Epithelial cell of proximal tubule (primary cell): ENCODE measurements at places on chromosomes 1 and 21.

DNA sequence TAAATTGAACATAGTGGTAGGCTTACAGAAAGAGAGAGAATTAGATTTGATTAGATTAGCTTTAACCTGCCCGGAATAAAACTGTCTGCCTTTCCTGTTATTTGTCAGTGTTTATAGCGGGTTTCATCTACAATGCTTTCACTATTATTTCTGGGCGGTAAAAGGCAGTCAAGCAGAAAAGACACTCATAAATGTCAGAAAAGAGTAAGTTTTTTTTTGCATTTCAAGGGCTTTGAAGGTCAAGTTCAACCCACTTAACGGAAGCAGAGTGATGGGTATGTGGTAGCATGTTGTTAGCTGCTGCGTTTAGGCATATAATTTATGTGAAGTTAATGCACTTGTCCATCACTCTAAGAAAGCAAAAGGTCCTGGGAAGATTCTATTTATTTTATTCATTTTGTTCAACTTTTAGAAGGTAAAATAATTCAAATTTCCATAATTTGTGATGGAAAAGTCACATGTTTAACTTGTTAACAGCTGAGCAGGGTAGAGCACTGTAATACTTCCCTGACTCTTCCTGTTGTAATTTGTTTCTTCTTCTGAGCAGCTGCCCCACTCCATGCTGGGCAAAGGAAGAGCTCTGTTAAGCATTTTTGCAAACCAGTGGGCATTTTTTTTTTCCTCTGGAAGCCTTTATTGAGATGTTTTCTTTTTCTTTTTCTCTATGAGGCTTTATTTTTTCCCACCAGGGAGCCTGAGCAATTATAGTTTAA, 220.1 kb downstream of the ST6GALNAC3 start:
- no peak for DNase-seq

DNA sequence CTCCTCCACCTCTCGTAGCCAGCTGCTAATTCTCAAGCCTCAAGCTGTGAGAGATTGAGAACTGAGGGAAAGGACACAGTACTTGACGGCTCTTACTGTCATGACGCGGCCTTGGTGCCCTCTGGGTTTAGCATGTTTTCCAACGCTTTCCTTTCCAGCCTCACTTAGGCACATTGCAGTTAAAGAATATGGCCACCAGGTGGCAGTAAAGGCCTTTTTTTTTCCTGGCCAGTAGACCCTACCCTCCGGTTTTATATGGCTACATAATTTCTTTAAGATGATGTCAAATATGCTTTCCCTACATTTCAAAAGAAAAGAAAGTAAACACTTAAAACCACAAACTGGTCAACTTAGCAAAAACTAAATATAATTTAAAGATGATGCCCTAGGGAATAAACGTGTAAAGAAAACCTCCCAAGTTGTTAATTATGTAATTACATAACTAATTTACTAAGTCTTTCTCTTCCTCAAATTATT, 56.8 kb upstream of the PRDX6 start:
- DNase-seq: no peak

- no peak for DNase-seq
These were observed 16.6 kb downstream of the PSEN2 start for GRCh38 chr1:226887006-226887405.

- no peak for DNase-seq
These were observed 52.6 kb downstream of the ADARB1 start for GRCh38 chr21:45126983-45127382.

DNA sequence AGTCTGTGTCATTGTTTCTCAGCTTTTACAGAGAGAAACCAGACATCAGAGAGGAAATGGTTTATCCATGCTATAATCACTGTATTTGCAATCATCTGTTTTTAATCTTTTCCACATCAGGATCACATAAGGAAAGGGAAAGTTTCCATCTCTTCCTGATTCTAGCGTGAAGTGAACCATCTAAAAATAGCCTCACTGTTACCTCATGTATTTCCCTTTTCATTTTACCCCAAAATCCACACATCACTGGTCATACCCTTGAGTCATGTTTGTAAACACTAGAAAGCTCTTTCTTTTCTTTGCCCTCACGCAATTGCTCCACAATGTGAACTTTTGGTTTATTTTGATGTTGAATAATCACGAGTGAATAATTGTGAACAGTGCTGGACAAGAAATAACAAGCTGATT, 146.0 kb downstream of the PLA2G4A start:
- no peak for DNase-seq

GRCh38 chr1:31723828-31724359, 20.1 kb upstream of the COL16A1 start:
- DNase-seq: no peak

- no peak for DNase-seq
These were observed 42.1 kb upstream of the S1PR1 start for GRCh38 chr1:101194746-101195145.

DNA sequence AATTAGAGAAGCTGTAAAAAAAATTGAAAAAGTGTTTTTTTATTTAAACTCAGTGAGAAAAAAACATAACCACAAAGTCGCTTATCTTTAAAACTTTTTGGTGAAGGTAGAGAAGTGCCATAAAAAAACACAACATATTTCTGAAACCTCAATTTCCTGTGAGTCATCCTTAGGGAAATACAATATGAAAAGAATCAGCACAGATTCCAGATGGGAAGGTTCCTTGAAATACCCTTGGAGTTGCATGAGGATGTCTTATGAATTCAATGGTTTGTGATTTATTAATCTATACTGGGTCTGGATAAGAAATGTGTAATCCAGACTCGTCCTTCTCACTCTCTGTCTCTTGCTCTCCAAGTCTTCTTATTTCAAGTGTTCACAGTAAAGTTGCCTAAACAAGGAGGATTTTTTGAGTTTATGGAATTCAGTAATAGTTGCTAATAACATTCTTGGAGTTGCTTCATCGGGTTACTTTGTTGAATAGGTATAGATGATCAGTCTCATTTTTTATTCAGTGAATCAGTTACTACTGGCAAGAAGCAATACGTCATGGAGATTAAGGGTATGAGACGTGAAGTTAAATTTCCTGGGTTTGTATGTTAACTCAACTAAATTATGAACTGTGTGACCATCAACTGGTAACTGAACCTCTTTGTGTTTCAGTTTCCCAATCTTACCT, 191.4 kb downstream of the KCNK2 start:
- peak; percentile 19 for DNase-seq

- DNase-seq: no peak
These were observed 16.7 kb downstream of the CAMTA1 start for GRCh38 chr1:6801966-6802365.

DNA sequence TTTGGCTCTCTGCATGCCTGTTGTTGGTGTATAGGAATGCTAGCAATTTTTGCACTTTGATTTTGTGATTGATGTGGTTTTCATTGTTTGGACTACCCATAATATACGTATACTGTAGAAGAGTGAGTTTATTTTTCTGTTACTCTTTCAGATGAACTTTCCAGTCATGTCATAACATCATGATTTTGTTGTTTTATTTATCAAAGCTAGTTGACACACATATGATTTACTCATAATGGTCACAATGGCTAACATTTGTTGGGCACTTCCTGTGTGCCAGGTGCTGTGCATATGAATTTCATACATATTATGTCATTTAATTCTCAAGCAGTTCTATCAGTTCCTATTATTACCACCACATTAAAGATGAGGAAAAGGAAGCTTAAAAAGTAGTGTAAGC, 98.1 kb upstream of the GUCA2B start:
- no peak for DNase-seq

GRCh38 chr1:248277876-248278275, at the start of gene OR2T33:
Gene OR2T33 (minus strand): TSS chr1:248277976. CDS start chr1:248273814, 4,162 bp downstream.
- no peak for DNase-seq

- DNase-seq: no peak
These were observed 347.0 kb upstream of the AJAP1 start for GRCh38 chr1:4307468-4307845.

DNA sequence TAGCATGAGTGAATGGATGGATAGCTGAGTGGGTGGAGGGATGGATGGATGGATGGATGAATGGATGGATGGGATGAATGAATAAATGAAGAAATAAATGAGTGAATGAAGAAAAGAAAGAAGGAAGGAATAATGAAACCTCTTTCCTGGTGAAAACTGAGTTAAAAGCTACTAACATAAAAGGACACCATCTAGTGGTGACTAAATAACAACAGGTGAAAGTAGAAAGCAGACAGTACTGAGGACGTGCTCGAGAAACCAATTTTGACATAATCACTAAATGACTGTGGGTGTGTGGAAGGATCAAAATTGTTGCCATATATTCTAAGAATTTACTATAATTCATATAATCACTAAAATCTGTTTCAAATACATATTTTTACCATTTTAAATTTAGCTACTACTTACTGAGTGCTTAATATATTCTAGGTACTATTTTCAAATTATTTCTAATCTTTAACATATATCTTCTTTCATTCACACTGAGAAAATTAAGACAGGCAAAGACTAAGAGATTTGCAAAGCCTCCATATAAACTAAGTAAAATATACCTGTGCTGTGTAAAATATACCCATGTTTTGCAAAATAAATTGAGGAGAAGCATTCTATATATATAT, 522.9 kb downstream of the LRRIQ3 start:
- DNase-seq: no peak

GRCh38 chr1:152954436-152954835, 7.4 kb downstream of the SPRR5 start:
- no peak for DNase-seq

- no peak for DNase-seq
These were observed 49.6 kb downstream of the LRRC71 start for GRCh38 chr1:156970017-156970416.

- no peak for DNase-seq
These were observed 59.6 kb downstream of the PGBD5 start for GRCh38 chr1:230366504-230366915.

- DNase-seq: no peak
These were observed 3.0 kb upstream of the ID3 start for GRCh38 chr1:23562137-23562876.

GRCh38 chr1:28450561-28450960, 55.3 kb upstream of the RCC1 start:
- no peak for DNase-seq

DNA sequence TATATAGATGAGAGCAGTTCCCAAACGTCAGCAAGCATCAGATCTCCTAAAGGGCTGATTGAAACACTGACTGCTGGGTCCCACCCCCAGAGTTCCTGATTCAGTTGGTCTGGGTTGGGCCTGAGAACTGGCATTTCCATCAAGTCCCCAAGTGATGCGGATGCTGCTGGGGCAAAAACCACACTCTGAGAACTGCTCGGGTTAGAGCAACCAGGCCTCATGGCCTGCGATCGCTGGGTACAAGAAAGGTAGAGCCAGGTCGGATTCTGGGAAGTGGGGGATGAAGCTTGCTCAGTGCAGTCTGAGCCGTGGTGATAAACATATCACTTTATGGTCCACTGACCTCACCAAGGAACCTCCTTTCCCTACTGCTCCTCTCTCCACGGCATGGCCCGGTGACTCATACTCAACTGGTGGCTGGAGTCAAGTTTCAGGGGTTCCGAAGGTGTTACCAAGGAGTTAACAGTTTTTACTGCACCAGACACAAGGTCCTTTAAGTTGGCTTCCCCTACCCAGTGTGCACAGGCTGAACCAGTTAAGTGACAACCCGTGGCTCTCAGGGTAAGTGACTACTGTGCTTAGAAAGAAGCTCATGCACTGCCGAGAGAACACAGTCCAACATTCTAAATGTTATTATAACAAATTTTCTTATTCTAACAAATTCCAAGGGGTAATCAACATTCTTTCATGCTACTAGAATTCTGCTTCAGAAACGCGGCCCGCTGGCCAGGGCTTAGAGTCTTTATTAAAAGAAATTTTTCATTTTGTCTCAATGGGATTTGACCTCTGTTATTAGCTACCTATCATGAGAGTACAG, 153.5 kb downstream of the TGFBR3 start:
- DNase-seq: peak; percentile 94

GRCh38 chr1:16334655-16335340, 17.5 kb downstream of the FBXO42 start:
- no peak for DNase-seq

DNA sequence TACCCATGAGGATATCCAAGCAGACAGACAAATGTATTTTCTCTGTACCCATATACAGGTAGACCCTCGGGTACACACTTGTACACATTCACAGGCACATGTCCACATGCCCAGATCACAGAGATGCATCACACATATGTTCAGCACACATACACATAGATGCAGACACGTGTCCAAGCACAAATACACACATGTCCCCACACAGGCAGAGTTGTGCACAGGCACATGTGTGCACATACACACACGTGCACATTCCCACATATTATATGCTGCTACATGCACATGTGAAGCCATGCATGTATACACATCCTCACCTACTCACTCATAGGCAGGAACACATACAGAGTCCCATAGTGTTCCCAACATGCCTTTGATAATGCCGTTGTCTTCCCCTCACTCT, 219.5 kb downstream of the GRIK3 start:
- DNase-seq: no peak

DNA sequence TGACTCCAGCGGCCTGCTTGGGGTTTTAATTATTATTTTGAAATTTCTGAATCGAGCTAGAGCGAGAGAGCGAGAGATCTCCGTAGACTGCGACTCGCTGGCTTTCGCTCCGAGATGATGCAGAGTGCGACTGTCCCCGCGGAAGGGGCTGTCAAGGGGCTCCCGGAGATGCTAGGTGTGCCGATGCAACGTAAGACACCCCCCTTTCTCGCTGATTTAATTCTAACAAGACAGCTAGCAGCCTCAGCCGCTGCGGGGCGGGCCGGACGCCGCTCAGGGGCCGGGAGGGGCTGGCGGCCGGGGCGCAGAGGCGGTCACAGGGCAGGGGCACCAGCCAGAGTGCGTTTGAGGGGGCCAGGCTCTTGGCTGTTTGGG, 339 bp downstream of the LHX4 start:
- DNase-seq: no peak

DNA sequence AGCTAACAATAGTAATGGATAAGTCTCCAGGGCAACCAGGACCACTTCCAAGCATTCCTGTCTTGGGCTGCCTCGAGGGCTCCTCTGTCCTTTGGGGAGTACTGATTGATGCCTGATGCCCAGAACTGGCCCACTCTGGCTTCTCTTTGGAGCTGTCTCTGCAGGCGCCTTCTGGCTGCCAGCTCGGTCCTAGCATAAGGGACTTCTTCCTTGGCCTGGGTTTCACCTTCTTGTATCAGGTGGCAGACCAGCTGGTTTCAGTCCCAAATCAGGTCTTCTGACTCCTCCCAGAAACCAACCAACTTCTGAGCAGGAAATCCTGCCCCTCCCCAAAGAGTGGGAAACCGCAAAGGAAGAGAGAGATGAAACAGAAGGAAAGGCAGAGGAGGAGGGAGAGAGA, 10.6 kb downstream of the G0S2 start:
- DNase-seq: no peak

GRCh38 chr1:91803123-91803522, 82.8 kb downstream of the TGFBR3 start:
- no peak for DNase-seq

GRCh38 chr1:83882906-83883305, 116.0 kb downstream of the TTLL7 start:
- DNase-seq: no peak

GRCh38 chr1:40563266-40563665, 31.8 kb downstream of the ZNF684 start:
- no peak for DNase-seq

GRCh38 chr1:100443811-100444571, 91.7 kb downstream of the CDC14A start:
- no peak for DNase-seq

- DNase-seq: no peak
These were observed 79.0 kb upstream of the CAPZB start for GRCh38 chr1:19564366-19564765.

GRCh38 chr1:207807690-207808321, 56.0 kb downstream of the CD46 start:
- no peak for DNase-seq
